HAP-1 (cell line): ENCODE measurements at places on chromosomes 4 and X.

GRCh38 chr4:48016141-48017107 is at the start of the genes CNGA1 and NIPAL1:
CNGA1 (minus strand) TSS chr4:48016681; CDS start chr4:47952689, 63,992 bp downstream.
NIPAL1 (plus strand) TSS chr4:48016772; CDS start chr4:48016840, 68 bp downstream.
- DNase-seq = peak; percentile 74

DNA sequence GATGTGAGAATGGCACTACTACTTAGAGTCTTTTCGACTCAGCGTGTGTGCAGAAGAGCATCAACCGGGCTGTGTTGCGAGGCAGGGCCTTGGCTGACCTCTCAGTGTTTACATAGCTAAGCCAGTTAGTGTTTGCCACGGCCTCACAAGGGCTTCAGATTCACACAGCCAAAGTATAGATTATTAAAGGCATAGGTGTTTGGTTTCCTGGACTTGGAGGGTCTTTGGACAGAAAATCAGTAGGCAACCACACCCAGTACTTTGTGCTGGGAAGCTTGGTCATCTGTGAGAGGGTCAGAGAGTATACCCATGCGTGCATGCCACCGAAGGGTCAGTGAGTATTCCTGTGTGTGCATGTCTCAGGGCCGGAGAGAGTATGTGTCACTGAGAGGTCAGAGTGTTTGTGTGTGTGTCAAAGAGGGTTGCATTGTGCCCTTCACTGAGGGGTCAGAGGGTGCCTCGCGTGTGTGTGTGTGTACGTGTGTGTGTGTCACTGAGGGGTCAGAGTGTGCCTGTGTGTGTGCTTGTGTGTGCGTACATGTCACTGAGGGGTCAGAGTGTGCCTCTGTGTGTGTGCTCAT is 69.7 kb upstream of the MSANTD1 start:
- DNase-seq = no peak

DNA sequence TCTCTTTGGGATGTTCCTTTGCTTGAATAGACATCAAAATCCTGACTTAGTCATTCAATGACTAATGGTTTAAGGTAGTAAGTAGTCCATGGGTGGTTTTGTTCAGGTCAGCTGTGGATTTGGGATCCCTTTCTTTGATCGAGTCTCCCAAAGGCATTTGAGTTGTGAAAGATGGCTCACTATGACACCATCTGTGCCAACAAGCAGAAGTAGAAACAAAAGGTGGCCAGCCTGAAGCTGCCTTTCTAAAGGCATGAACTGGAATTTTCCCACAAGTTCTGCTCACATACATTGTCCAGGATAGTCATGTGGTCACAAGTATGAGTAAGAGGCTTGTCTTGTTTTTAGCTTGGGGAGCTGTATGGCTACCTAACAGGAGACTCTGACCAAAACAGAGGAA is 129.9 kb downstream of the CCNG2 start:
- DNase-seq = no peak

GRCh38 chr4:1518997-1519700 is 112.9 kb upstream of the NKX1-1 start:
- DNase-seq = no peak

GRCh38 chr4:112082954-112083586 is 62.2 kb upstream of the FAM241A start:
- no peak for DNase-seq

DNA sequence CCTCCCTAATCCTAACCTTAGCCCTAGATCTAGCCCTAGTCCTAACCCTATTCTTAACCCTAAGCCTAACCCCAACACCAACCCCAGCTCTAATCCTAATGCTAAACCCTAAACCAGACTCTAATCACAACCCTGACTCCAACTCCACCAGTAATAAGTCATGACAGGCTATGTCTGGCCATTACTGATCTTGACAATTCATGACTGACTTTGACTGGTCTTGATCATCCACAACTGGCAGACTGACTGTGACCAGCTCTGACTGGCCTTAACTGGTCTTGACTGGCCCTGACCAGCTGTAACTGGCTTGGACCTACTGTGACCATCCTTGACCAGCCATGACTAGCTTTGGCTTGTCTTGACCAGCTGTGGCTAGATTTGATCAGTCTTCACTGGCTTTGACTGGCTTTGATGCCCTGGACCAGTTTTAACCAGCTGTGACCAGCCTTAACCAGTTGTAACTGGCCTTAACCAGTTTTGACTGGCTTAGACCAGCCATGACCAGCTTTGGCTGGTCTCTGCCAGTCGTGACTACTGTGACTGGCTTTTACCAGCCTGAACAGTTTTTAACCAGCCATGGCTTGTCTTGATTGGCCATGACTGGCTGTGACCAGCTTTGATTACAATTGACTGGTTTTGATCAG is 68.4 kb downstream of the RLIM start:
- DNase-seq = no peak

GRCh38 chr4:173417833-173418232 is 18.9 kb upstream of the SCRG1 start:
- DNase-seq = no peak
